ENCODE measurements at places on chromosomes 4 and X.
A peak's percentile ranks its signal among the peaks of the same experiment; 100 is the strongest.

GRCh38 chr4:169096221-169096620 lies 86.2 kb upstream of the CBR4 start:
- DNase-seq, result no peak

DNA sequence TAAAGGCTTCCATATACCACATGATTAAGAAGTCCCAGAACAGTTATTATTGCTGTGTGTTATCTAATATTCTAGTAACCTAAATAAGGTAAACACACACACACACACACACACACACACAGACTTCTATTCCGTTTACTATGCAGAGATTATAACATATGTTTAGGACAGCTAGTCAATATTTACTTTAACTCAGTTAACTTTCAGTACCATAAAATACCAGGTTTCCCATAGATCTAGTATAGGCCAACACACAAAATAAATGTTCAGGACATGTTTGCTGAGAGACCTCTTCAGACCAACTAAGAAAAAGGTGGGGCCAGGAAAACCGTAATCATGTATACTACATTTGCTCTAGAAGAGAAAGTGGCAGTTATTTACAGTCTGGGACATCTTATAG lies 365.5 kb downstream of the KLHL13 start:
- DNase-seq, result no peak

GRCh38 chr4:148054275-148054674 lies 322.4 kb downstream of the ARHGAP10 start:
- DNase-seq, result no peak

DNA sequence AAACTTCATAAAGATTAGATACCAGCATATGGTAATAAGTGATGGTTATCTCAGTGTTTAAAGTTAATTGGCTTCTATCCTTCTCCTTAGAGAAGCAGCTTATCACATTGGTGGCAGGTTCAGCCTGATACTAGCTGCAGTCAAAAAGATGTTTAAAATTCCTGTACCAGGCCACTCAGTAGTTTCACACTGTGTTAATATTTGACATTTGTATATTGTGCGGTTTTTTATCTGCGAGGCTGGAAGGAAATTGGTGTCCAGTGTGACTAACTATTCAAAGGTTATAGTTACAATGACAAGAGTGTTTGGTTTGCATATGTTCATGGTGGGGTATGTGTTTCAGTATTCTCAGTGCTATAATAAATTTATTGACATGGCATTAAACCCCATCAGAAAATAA lies 27.5 kb upstream of the TBC1D8B start:
- DNase-seq, result peak; percentile 31

GRCh38 chr4:140059159-140059558 lies 94.8 kb downstream of the MAML3 start:
- peak; percentile 37 for DNase-seq

- peak; percentile 19 for DNase-seq
These were observed 119.6 kb downstream of the AFF2 start for GRCh38 chrX:148620023-148620422.

GRCh38 chrX:2627272-2627867 lies 63.7 kb upstream of the CD99 start:
- DNase-seq, result peak; percentile 54

GRCh38 chr4:174061026-174061425 lies 222.4 kb downstream of the FBXO8 start:
- no peak for DNase-seq

GRCh38 chr4:89468602-89469001 lies 161.0 kb upstream of the GPRIN3 start:
- DNase-seq, result no peak

DNA sequence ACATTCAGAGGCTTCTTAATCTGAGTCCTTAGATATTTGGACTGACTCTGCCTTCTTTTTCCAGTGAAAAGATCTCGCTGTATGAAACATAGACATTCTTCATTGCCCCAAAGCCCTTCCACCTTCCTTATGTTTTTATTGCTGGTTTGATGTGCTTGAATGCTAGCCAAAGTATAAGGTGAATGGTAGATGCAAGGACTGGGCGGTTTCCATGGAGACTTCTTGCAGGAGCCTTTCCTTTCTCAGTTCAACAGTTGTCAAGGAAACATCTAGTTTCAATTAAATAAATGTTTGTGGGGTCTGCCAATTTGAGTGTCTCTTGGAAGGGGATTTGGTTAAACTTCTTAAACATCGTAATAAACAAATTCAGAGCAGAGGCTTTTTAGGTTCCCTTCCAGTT lies 46.0 kb downstream of the REPS2 start:
- DNase-seq, result no peak

- DNase-seq, result no peak
These were observed 161.3 kb upstream of the PCDH18 start for GRCh38 chr4:137693641-137694040.

DNA sequence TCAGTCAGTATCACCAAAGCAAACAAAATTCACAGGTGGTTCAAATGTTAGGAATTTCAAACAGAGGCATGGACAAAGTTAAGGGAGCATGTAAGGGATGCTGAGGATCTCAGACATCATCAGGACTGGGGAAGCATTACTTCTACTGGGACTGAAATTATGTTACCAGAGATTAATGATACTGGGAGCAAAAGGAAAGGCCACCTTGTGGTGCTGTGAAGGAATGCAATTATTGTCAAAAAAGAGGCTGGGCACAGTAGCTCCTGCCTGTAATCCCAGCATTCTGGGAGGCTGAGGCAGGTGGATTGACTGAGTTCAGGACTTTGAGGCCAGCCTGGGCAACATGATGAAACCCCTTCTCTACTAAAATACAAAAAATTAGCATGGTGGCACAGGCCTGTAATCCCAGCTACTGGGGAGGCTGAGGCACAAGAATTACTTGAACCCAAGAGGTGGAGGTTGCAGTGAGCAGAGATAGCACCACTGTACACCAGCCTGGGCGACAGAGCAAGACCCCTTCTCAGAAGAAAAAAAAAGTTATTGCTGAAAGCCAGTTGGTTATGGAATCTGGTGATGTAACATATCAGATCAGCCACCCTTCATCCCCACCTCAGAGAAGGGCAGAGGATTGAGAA lies 954.3 kb downstream of the PCDH7 start:
- DNase-seq, result peak; percentile 29

GRCh38 chr4:40750461-40751258 lies 905 bp downstream of the NSUN7 start:
- peak; percentile 7 for DNase-seq

- DNase-seq, result no peak
These were observed 2637.0 kb downstream of the PCDH7 start for GRCh38 chr4:33357121-33357520.

DNA sequence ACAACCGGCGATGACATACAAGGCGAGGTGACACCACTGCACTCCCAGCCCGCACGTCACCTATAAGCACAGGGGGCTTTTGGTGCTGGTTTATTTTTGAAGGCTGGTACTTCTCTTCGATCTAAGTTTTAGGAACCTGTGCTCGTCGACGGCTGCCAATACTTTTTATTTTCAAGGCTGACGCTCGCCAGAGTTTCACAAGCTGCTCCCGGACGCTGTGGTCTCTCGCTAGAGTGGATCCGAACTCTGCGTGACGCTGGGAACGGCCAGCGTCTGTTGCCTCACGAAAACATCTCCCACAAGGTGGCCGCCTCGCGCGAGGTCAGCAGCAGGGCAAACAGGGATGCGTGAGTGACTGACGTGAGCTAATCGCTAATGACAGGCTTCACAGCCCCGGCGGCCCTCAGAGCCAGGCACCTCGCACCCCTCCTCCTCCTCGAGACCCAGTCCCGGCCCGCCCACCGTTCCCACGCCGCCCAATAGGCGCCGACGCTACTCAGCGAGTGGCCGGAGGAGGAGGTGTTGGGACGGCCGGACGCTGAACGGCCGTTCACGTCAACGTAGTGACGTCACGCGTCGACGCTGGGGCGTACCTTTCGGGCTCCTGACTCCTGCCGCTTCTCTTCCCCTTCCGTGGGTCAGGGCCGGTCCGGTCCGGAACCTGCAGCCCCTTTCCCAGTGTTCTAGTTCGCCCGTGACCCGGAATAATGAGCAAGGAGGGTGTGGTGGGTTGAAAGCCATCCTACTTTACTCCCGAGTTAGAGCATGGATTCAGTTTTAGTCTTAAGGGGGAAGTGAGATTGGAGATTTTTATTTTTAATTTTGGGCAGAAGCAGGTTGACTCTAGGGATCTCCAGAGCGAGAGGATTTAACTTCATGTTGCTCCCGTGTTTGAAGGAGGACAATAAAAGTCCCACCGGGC lies at the start of gene CLCN3:
TSS of gene CLCN3 (plus strand) at position 621 of the 922 bp plus-strand sequence. CDS start 15,351 bp downstream, outside the sequence.
- DNase-seq, result peak; percentile 96

GRCh38 chrX:83759872-83760271 lies 101.1 kb upstream of the CYLC1 start:
- no peak for DNase-seq

GRCh38 chrX:32176510-32176909 lies 1034.8 kb downstream of the DMD start:
- no peak for DNase-seq

DNA sequence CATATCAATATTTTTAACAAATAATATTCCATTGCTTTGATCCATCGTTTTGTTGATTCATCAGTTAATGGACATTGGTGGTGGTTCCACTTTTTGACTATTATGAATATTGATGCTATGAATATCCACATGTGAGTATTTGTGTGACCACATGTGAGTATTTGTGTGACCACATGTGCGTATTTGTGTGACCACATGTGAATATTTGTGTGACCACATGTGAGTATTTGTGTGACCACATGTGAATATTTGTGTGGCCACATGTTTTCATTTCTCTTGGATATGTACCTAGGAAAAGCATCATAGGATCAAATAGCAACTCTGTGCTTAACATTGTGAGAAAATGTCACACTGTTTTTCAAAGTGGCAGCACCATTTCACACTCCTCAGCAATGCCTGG lies 433.6 kb upstream of the FRG1 start:
- DNase-seq, result no peak

GRCh38 chr4:75781305-75781704 lies 56.9 kb downstream of the USO1 start:
- peak; percentile 22 for DNase-seq

- DNase-seq, result no peak
These were observed 271.2 kb downstream of the EPHA5 start for GRCh38 chr4:65399084-65399483.

DNA sequence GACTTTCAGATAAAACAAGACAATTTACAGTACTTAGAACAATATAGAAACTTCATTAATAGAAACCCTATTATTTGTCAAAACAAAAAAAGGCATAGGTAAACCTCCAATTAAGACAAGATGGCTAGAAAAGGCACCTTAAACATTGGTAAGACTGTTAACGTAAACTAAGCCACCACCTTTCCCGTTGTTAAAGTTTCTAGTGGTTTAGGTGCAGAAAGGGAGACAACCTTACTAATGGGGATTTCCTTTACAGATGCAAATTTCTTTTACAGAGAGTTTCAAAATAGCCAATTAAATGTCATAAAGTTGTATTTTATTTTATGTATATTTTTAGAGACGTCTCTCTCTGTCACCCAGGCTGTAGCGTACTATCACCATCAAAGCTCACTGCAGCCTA lies 7.5 kb upstream of the NXF3 start:
- DNase-seq, result no peak

DNA sequence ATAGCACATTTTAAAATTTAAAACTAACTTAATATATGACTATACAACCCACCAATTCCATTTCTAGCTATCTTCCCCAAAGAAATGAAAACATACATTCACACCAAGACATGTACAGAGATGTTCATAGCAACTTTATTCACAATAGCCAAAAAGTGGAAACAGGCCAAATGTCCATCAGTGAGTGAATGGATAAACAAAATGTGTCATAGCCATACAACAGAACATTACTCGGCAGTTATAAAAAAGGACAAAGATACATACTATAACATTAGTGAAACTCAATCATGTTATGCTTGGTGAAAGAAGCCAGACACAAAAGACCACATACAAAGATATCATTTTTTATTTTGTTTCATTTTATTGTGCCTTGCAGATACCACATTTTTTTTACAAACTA lies 396.8 kb downstream of the PACRGL start:
- DNase-seq, result no peak

GRCh38 chr4:2335729-2336101 lies 73.8 kb upstream of the MXD4 start:
- no peak for DNase-seq

GRCh38 chrX:12798601-12799000 lies 7.4 kb downstream of the PRPS2 start:
- peak; percentile 40 for DNase-seq

- DNase-seq, result peak; percentile 21
These were observed 959 bp upstream of the REST start for GRCh38 chr4:56906489-56907393.

- no peak for DNase-seq
These were observed 1.8 kb downstream of the SGMS2 start for GRCh38 chr4:107826421-107826980.
